ENCODE measurements at places on chromosomes 3 and 15.
A peak's percentile ranks its signal among the peaks of the same experiment; 100 is the strongest.

GRCh38 chr3:170598091-170598502, 12.2 kb upstream of the SLC7A14 start:
- no peak for DNase-seq

GRCh38 chr3:45034612-45035252, 8.6 kb downstream of the CLEC3B start:
- DNase-seq = peak; percentile 20

DNA sequence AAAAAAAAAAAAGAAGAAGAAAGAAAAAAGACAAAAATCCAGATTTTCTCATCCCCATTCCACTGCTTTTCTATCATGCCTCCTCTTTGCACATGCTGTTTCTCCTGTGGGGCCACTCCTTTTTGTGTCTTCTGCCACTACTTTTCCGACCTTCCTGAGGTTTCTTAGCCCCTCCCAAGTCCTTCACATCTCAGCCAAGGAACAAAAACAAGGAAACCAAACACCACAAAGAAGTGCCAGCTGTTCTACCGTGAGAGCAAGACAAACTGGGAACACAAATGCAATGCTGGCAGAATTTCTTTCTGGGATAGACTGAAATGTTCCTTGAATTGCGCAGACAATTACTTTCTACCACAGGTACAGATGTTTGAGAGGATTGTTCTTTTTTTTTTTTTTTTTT, 83.2 kb downstream of the MB21D2 start:
- no peak for DNase-seq

DNA sequence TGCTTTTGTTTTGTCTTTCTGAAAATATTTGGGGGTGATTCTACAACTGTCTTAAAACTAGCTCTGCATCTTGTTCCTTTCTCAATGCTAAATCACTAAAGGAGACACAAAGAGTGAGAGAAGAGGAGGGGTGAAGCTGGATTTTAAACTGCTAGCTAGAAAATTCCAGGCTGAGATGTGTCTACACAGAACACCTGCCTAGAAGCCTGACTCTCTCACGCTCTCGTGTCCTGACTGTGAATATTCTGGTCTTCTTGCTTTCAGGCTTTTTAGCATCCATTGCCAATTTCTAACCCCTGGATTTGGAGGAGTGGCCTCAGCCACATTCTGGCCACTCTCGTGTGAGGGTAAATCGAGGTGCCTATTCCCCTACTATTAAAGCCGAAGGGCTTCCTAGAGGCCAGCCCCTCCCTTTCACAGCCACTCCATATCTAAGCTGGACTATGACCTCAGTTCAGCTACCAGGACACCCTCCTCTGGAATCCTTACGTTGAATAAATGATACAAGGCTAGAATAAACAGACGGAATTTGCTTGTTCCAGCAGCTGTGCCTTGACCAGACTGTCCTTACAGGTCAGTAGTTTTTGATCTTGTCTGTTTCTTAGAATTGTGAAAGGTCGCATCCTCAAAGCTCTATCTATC, 148.2 kb upstream of the FEZF2 start:
- no peak for DNase-seq

- no peak for DNase-seq
These were observed 82.0 kb upstream of the TBL1XR1 start for GRCh38 chr3:177279118-177279815.

DNA sequence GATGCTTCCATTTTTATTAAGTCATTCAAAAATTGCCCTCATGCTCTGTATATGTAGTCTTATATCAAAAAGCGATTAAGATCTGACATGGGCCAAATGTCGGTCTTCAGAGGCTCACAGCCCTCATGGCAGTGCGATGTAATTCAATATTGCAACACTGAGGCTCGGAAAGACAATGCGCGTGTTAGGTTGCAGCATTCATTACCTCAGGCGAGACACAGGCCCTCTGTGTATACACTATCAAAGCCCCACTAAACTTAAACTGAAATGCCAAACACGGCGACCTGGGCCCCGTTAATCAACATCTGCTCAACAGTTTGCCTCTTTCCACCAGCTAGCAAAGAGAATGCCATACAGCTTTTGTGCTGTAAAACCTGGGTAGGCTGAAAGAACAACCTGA, 413.4 kb downstream of the ERC2 start:
- no peak for DNase-seq

GRCh38 chr15:60667190-60667868, 188.4 kb upstream of the ICE2 start:
- no peak for DNase-seq

DNA sequence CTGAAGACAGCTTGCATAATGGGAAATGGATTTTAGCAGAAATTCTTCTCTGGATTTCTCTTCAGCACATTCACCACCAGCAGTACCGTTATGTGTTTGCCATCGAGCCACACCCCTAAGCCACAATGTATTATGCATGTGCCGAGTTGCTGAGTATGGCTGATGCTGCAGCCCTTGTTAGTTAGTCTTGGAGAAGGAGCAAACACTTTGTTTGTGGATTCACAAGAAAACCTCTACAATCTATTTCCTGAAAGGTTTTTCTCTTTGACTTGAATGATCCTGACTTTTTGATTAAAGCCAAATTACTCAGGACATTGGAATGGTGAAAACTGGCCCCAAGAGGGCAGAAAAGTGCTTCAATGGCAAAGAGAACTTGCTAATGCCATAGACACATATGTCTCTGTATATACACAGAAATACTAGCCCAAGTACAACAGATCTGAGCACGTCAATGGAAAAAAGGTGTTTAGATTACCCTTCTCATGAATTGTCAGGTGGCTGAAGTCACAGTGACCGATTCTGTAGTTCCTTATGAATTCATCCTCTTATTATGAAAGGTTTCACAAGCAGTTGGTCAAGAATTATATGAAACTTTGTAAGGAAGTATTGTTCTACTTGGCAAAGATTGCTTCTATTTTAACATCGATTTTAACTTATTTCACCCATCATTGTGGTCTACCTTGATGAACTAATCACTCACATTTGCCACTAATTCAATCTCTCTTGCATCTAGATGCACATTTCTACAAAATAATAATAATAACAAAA, 103.0 kb downstream of the P3H2 start:
- DNase-seq = no peak

- no peak for DNase-seq
These were observed 148.1 kb downstream of the LMLN start for GRCh38 chr3:198107840-198108734.
